Globus pallidus (tissue), 1 donor: ENCODE measurements at places on chromosomes 11 and 22.

DNA sequence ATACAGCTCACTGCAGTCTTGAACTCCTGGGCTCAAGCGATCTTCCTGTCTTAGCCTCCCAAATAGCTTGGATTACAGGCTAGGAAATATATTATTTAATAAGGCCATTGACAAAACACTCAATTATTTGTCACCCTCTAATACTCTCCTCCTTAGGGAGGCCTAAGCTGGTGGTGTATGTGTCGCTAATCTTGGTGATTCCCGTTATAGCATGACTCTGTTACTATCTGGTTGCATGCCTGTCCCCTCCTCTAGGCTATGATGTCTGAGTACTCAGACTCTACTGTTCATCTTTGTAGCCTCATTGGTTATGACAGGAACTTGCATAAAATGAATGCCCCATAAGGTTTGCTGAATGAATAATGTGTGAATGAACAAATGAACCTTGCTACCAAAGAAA, 87.6 kb downstream of the USP35 start:
- DNase-seq: no peak

DNA sequence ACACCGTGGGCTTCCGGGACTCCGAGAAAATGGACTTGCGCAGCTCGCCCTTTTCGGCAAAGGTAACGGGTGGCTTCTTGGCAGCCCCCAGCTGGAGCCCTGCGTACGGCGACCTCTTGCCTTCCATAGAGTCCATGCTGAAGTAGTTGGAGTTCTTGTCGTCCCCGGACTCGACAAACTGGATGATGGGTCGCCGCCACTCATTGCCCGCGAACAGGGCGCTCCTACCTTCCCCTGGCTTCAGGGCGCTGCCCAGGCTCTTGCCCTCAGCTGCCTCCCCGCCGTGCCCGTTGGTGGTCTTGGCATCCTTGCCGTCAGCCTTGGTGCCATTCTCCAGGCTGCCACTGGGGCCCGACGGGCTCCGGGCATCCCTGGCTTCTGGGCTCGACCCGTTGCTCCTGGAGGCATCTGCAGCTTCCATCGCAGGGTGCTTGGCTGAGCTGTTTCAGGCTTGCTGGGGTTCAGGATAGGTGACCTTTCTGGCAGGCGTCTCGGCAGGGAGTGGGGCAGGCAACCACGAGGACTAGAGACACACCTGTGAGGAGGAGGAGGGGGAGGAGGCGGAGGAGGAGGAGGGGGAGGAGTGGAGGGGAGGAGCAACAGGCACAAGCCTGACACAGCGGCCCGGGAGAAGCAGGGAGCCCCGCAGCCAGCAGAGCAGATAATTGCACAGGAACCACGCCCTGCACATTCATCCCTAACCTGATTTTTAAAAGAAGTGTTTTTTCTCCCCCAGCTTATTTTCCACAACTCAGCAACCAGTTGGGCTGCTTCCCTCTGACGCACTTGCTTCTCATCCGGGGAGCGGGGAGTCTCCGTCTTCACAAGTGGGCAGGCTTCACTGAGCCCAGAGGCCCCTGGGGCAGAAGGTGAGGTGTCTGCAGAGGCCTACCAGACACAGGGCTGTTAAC, at the start of gene TRIM29:
Gene TRIM29 (minus strand): TSS at position 503 of the 911 bp plus-strand sequence. CDS start 82 bp downstream, at position 421.
- DNase-seq: no peak

- no peak for DNase-seq
These were observed 64.7 kb upstream of the CTSC start for GRCh38 chr11:88402192-88402715.

GRCh38 chr11:96328395-96329010, 14.5 kb downstream of the MAML2 start:
- no peak for DNase-seq

GRCh38 chr11:84261707-84262106, 975.5 kb upstream of the CCDC90B start:
- no peak for DNase-seq

- DNase-seq: no peak
These were observed 71.4 kb downstream of the EFCAB6 start for GRCh38 chr22:43740587-43741270.

GRCh38 chr11:85889676-85890579, 34.7 kb downstream of the CCDC83 start:
- DNase-seq: no peak

- DNase-seq: no peak
These were observed 22.6 kb downstream of the PHLDB1 start for GRCh38 chr11:118629761-118630661.

DNA sequence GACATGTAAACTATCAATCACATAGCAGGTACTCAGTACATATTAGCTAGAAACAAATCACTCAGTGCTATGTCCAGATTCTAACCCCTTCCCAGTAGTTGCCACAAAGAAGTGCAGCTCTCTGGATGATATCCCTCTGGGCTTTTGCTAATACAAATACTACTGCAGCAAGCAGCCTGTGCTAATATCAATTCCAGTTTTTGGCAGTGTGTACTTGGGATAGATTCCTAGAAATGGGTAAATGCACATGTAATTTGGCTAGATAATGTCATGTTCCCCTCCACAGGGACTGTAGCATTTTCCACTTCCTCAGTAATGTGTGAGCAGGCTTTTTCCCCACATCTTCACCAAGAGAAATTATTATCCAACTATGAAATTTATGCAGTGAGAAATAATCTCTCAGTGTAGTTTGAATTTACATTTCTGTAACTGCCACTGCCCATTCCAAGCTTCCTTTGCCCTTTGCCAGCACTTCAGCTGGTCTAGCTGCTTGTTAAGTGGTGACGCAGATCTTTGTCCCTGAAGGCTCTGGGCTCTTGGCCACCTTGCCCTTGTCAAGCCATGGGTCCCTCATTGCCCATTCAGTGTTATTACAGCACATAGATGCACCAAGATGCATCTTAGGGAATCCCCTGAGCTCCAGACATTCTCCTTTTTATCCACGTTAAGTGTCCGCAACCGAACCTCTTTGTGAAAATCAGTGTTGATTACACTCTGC, 107.1 kb upstream of the CLPB start:
- DNase-seq: no peak

DNA sequence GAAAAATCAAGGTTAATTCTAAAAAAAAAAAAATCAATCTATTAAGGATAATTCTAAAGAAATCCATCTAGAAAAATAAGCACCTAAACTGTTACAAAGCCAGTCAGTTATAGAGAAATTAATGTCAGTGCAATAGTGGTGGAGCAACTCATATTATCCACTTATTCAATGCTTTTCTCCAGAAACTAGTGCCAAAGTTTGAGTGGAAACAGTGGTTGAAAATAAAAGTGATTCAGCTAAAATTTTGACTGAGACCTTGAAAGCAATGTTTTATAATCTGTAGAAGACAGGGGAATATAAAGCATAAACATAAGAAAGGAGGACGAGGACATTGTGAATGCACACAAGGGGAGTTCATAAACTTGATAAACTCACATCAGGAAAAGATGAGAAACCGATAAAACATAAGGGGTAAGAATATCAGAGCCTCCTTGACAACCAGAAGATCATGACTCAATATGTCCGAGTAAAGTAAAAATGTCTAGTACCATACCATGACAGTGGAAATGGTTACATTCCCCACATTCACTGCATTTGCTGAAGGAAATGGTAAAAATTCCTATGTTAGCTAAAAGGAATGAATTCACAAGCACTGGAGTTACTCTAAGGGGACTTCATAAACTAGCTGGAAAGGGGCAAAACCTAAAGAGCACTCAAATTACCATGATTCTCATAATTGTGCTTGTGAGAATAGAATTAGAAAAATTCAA, 58.7 kb upstream of the SLC5A12 start:
- DNase-seq: no peak

- DNase-seq: no peak
These were observed 793.5 kb upstream of the CNTN5 start for GRCh38 chr11:98227278-98227677.

DNA sequence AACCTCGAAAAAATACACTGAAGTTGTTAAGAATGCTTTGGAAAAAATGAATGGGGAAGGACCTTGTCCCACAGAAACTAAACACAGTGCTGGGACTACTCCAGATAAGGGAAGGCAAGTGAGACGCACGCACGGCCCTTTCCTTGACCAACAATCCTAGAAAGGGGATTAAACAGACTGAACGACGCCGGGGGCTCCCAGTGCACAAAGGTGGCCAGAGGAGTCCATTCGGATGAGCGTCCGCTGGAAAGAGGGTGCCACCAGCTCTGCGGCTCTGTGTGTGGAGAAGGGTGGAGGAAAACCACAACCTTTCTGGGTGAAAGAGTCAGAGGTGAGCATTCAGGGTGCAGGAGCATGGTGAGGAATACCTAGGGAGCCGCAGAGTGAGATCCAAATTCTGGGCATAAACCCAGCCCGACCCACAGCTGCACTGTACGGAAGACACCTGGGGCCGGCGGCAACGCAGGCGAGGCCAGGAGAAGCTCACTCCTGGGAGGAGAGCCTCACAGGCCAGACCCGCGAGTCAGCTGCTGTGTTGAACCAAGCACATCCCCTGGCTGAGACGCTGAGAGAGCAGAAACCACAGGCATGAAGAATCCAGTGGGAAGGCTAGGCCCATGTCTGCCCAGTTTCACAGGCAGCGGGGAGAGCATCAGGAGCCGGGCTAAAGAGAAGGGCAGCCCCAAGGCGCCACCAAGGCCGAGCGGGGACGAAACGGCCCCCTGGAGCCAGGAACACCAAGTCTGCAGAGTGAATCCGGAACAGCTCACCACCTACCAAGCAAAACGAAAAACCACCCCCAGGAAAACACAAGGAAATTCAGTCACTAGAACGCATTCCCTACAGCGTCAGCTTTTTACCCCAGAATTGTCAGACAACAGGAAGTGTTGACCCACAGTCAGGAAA, 177.1 kb downstream of the BRD1 start:
- no peak for DNase-seq

GRCh38 chr11:81987829-81988472, 745.7 kb downstream of the FAM181B start:
- no peak for DNase-seq

DNA sequence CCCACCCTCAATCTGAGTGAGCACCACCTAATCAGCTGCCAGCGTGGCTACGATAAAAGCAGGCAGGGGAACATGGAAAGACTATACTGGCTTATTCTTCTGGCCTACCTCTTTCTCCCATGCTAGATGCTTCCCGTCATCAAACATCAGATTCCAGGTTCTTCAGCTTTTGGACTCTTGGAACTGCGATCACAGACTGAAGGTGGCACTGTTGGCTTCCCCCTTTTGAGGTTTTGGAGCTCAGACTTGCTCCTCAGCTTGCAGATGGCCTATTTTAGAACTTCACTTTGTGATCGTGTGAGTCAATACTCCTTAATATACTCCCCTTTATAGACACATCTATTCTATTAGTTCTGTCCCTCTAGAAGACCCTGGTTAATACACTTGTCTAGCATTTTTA, 543.7 kb upstream of the RAG2 start:
- DNase-seq: no peak

DNA sequence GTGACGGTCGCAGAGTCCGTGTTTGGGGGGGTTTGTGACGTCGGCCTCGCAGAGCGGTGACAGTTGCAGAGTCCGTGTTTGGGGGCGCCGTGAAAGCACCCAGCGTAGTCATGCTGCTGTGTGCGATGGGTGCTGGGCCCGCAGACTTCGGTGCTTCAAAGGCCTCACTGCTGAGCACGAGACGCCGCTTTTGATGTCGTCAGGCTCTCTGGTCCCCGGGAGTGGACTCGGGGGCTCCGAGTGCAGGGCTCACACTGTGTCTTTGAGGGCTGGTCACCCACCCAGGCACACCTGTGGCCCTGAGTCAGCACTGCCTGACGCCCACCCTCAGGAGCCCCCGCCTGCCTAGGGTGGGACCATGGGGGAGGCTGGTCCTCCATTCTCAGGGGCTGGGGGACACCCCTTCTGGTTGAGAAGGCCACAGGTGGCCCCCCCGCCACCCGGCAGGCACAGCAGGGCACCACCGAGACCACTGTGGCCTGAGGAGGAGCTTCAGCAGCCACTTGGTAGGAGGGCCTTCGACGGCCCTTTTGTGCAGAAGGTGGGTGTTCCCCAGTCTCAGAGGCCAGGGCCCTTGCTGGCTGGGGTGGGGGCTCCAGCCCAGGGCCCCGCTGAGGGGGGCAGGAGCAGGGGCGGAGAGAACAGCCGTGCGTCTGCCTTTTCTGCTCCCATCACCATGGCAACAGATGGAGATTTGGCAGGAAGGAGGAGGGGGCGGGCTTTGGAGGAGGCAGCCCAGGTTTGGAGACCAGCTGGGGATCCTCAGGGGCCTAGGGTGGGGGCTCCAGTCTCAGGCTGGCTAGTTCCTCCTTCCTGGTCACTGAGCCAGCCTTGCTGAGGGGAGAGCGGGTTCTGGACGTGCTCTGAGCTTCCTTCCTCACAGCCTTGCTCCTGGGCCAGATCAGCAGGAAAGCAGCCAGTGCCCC, 20.9 kb downstream of the BRSK2 start:
- DNase-seq: no peak

GRCh38 chr11:66861038-66861773, 4.3 kb downstream of the LRFN4 start:
- no peak for DNase-seq

GRCh38 chr22:20577549-20577975, 70.2 kb downstream of the MED15 start:
- DNase-seq: no peak

GRCh38 chr22:45131749-45132148, 32.0 kb upstream of the NUP50 start:
- DNase-seq: peak; percentile 20

GRCh38 chr11:116918925-116919655, 81.7 kb upstream of the APOA1 start:
- DNase-seq: no peak

DNA sequence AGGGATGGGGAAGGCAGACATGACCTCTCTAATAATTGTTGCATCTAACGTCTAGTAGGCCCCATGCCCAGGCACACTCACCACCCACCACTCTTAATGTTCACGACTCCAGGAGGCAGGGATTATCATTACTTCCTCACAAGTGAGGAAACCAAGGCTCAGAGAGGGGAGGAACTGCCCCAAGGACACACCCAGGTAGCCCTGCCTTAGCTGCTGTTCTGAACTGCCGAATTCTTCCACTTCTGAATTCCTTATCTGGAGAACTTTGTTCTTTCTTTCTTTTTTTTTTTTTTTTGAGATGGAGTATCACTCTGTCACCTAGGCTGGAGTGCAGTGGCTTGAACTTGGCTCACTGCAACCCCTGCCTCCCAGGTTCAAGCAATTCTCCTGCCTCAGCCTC, 16.7 kb downstream of the SLCO2B1 start:
- DNase-seq: no peak

- peak; percentile 56 for DNase-seq
These were observed 705 bp downstream of the BBOX1 start for GRCh38 chr11:27041141-27041899.

DNA sequence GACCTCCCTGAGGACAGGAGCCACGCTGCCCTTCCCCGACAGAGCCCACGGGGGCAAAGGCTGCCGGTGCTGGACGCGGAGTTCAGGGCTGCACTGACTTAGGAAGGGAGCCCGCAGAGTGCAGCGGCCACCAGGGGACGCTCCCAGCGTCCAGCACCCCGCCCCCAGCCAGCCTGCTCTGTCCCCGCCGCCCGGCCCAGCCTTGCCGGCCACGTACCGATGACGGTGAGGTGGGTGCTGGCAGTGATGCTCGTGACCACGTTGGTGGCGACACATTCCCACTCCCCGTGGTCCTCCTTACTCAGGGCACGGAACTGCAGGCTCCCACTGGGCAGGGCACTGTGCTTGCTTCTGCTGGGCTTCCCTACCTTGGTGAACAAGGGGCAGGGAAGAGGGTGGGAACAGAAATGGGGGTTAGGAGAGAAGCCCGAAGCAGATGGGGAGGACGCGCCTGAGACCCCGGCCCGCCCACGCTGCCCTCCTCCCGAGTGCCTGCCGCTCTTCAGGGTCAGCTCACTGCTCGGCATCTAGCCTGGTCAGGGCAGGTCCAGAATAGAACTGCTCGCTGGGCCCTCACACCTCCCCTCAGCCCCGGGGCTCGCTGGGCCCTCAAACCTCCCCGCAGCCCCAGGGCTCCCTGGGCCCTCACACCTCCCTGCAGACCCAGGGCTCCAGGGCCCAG, 25.9 kb downstream of the IGSF9B start:
- DNase-seq: no peak

- no peak for DNase-seq
These were observed 41.9 kb upstream of the WNT7B start for GRCh38 chr22:46018859-46019258.
